ENCODE measurements at places on chromosomes 16 and 17. TPM values are rescaled to one million over a fixed set of nuclear protein-coding genes. Genes with fewer than 3 reads are reported as not detected.

KLHDC4 gene
- total RNA-seq, result 21.0 TPM

SLC16A13 gene
- 1.5 TPM for total RNA-seq

P3H4 gene
- 97.9 TPM for total RNA-seq

EEF2KMT gene
- total RNA-seq, result 5.5 TPM

HOXB6 gene
- total RNA-seq, result 10.2 TPM

ARHGAP44 gene
- 0.57 TPM for total RNA-seq

GPR139 gene
- total RNA-seq, result not detected

KRT28 gene
- total RNA-seq, result not detected

KCTD19 gene
- 0.16 TPM for total RNA-seq

TBX4 gene
- total RNA-seq, result not detected

PMP22 gene
- total RNA-seq, result 20.9 TPM

KRT12 gene
- total RNA-seq, result not detected

SLFN14 gene
- not detected for total RNA-seq

CCDC144A gene
- total RNA-seq, result 0.16 TPM

CCL7 gene
- total RNA-seq, result 0.38 TPM

CACNA1H gene
- 1.1 TPM for total RNA-seq

SYNGR3 gene
- total RNA-seq, result 0.65 TPM

EVPLL gene
- not detected for total RNA-seq

ITGA2B gene
- 0.76 TPM for total RNA-seq

MLKL gene
- total RNA-seq, result 23.5 TPM

CACNG1 gene
- not detected for total RNA-seq

ZNF423 gene
- 12.1 TPM for total RNA-seq

FBXW10B gene
- total RNA-seq, result 0.32 TPM

HS3ST3B1 gene
- total RNA-seq, result 0.44 TPM

VWA3A gene
- total RNA-seq, result not detected

CRHR1 gene
- total RNA-seq, result not detected

IGF2BP1 gene
- total RNA-seq, result 0.13 TPM

GRAPL gene
- total RNA-seq, result 13.3 TPM

PARN gene
- total RNA-seq, result 13.8 TPM

PYY gene
- total RNA-seq, result not detected

RAB26 gene
- 0.49 TPM for total RNA-seq

KRT26 gene
- not detected for total RNA-seq

Data from bladder microvascular endothelial cell (primary cell).